Adrenal gland (tissue), 19 donors: ENCODE measurements at places on chromosomes 2 and 18. TPM values are rescaled to one million over a fixed set of nuclear protein-coding genes. Genes with fewer than 3 reads are reported as not detected.

ALLC gene
- 7.9 TPM for polyA plus RNA-seq

ATP6V1C2 gene
- 2.6 TPM for polyA plus RNA-seq

FAM117B gene
- 4.7 TPM for polyA plus RNA-seq

HNMT gene
- polyA plus RNA-seq: 21.2 TPM

KATNAL2 gene
- polyA plus RNA-seq: 6.1 TPM

COL4A3 gene
- polyA plus RNA-seq: 35.1 TPM

UGT1A3 gene
- not detected for polyA plus RNA-seq

CTDP1 gene
- 23.9 TPM for polyA plus RNA-seq

TCF23 gene
- 0.03 TPM for polyA plus RNA-seq

C2orf66 gene
- polyA plus RNA-seq: not detected

ABCA12 gene
- not detected for polyA plus RNA-seq

DNAJC5G gene
- not detected for polyA plus RNA-seq

CFAP65 gene
- 0.10 TPM for polyA plus RNA-seq

IL1F10 gene
- polyA plus RNA-seq: not detected

KLHL41 gene
- 1.4 TPM for polyA plus RNA-seq

RUFY4 gene
- polyA plus RNA-seq: 0.09 TPM

CIB4 gene
- polyA plus RNA-seq: 10.1 TPM

RPRM gene
- 8.1 TPM for polyA plus RNA-seq

RANBP2 gene
- 22.0 TPM for polyA plus RNA-seq

CYB5A gene
- polyA plus RNA-seq: 62.0 TPM

DHRS9 gene
- polyA plus RNA-seq: 1.7 TPM
